Activated naive CD8-positive, alpha-beta T cell treated with anti-CD3 and anti-CD28 coated beads, Interleukin-2, amount 50 U/mL, for 16 hours (primary cell): ENCODE measurements at places on chromosomes 3 and 15.

DNA sequence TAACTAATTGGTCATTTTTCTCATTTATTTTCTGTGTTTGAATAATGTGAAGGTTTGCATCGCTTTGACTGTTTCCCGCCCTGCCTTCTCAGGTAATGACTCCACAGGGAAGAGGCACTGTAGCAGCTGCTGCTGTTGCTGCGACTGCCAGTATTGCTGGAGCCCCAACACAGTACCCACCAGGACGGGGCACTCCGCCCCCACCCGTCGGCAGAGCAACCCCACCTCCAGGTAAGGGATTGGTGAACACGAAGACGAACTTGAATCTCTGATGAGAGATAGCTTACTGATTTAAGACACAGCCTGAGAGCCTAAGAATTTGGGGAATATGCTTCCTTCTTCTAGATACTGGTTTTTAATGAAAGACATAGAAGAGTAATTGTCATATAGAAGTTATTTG is 22.9 kb downstream of the SNRPN start:
- no peak for DNase-seq

DNA sequence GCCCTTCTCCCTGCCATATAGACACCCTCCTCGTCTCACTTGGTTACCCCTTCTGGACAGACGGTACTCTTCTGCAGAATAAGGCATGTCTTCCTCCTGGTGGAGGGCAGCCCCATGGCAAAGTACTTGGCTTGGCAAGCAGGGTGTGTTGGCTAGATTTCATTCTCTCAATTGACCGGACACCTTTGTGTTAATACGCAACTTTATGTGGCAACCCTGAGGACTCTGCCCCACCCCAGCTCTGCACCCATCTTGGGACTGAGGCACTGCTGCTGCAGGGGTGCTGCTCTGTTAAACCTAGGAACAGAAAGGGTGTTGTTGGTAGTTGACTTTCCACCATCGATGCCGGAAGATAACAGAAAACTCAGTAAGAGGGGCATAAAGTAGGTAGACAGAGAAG is 55.2 kb downstream of the PTPRG start:
- no peak for DNase-seq

DNA sequence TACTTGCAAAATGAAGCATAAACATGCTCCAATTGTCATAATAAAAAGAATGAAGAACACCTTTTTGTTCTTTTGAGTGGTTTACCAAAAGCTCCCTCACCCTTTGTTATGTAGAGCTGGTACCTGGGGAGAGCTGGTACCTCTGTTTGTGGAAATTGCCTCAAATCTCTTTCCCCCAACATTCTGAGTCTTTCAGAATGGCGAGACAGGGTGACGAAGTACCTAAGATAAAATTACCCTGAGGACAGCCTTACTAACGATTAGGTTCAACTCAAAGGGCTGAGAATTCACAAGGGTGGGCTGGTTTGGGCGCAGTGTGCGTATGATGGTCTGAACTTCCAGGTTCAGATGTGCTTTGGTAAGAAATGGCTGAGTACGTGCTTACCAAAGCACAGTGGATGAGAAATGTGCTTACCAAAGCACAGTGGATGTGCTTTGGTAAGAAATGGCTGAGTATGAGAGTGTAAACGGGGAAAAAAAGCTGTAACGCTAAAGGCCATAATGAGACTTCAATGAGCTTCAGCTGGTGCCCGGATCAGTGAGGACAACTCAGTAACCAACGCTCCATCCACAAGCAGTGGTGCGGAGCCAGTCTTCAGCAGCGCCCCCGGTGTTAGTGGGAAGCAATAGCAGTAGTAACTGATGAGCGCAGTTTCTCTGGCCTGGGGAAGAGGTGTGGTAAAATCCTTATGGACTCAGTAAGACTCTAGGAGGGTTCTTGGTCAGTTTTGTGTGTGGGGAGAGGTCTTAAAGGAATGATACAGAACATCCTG is 72.3 kb upstream of the LRIG1 start:
- DNase-seq: no peak

DNA sequence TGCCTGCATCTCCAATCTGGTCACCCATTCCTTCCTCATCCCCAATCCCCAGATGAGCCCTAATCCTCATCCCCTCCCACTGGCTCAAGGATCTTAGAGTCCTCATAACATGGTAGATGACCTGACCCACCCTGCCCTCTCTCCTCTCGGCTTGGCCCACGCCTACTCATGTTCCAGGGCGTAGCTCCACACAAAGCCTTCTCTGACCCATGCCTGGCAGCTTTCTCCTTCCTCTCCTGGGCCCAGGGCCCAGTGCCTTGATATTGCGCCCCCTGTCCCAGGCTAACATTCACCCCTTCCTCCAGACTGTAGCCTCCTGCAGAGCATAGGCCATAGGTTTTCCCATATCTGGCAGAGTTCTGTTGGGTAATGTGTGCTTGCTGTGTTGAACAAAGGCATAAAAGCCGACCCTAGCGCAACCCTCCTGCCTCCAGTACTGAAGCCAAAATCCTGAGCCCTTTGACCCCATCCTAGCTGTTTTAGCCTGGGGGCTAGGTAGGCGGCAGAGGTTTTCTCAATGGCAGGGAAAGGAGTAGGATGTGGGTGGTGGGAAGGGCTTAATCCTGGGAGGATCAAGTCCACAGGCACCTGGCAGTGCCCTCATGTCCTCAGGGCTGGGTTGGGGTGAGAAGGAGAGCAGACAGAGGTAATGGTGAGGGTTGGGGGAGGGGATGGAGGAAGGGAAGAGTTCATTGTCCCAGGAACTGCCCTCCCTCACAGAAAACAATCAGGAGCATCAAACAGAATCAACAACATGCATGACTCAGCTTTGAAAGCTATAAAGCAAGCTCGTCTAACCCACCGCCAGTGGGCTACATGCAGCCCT is 35.5 kb downstream of the MESD start:
- DNase-seq: no peak

GRCh38 chr3:195098741-195099525 is 172.0 kb downstream of the XXYLT1 start:
- no peak for DNase-seq

- no peak for DNase-seq
Observed at GRCh38 chr15:74750751-74751150, 2.1 kb downstream of the CYP1A2 start.

- no peak for DNase-seq
Observed at GRCh38 chr15:29968099-29968894, 114.5 kb upstream of the GOLGA8J start.

DNA sequence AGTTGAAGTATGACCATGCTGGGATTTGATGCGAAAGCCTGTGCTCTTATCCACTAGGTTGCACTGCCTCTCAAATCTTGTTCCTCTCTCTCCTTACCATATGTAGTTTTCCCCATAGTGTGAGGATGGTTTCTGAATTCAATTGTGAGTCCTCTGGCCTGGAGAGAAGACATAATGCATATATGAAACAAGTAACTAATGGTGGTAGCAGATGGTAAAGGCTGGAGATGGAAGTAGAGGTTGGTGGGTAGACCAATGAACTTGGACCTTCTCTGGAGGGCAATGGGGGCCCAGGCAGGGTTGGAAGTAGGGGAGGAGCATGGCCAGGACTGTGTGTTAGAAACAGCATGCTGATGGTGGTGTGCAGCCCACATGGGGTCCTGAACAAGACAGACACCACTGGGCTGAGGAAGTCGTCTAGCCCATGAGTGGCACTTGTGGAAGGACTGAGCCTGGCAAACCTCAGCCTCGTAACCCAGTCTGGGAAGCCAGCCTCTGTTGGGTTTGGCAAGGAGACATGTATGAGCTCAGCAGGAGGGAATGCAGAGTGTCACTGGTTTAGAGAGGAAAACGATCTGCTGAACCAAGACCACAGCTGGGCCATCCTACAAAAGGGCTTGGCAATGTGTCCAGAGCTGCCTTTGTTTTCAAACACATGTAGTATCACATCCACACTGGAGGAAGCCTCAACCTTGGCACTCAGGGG is 18.5 kb upstream of the LMCD1 start:
- DNase-seq: no peak

GRCh38 chr3:27074914-27075313 is 294.3 kb downstream of the NEK10 start:
- DNase-seq: no peak
